ENCODE measurements at places on chromosomes 6 and 20.

GRCh38 chr6:136790411-136791295, 1.6 kb downstream of the MAP3K5 start:
- no peak for DNase-seq

DNA sequence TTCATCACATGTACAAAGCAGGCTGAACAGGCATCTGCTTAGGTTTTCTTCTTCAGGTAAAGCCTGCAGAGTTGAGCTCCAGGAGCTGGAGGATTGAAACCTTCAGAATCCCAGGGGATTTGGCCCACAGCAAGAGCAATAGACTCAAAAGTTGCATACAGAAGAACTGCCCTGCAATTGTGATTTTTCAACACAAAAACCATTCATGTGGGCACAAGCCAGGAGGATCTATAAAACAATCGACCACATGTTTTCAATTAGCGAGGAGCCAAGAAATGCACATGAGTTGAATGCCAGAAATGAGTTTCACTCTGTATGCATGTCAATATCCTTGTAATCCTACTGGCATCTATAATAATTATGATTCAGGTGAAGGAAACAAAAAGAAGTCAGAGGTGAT, 576.4 kb downstream of the HDGFL1 start:
- DNase-seq = no peak

DNA sequence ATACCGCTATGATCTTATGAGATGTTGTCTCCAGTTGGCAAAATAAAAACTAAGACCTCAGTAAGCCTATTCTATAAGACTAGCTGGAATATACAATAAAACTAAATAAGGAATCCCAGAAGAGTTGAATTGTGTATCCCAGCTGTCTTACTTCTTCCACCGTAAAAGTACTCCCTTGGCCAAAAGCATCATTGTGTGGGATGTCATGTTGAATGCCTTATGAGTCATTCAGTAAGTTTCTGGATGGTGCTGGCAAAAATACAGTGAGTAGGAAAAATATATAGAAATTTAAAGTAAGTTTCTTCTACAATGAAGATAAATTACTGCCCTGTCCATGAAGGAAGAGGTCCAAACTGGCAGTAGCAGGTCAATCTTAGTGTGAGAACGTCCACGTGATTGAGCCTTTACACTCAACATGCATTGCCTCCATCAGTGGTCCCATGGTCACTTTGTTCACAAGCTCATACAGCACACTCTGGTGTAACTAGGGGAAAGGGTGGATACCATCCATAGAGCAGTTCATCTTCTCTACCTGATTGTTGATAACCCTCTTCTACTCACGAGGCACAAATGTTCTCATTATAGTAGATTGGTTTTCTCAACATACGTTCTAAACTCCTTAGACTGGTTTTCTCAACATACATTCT, 13.7 kb upstream of the ZNF318 start:
- DNase-seq = no peak

GRCh38 chr20:34022839-34023234, 29.1 kb downstream of the RALY start:
- no peak for DNase-seq

- no peak for DNase-seq
Observed at GRCh38 chr6:122871079-122871478, 82.0 kb downstream of the SMPDL3A start.

- DNase-seq = no peak
Observed at GRCh38 chr20:51199920-51200319, 177.0 kb upstream of the KCNG1 start.

DNA sequence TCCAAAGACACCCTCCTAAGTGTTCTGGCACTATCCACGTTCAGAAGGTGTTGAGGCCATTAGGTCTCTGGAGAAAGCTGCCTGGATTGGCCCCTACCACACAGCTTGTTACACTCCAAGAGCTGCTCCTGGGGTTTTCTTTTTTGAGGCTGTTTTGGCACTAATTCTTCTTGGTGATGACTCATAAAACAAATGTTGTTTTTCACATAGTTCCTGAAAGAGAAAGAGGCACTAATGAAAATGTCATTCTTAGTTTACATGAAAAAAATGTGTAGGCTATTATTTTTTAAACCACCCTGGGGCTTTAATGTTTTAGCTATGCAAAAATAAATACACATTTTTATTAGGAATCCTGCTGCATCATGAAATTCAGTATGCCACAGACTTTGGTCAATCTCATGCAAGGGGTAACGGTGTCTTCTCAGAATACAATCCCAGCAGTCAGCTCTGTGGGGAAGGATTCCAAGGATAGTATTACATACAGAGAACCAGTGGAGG, 38.1 kb downstream of the TBPL1 start:
- DNase-seq = no peak

GRCh38 chr20:46049190-46049589, 20.2 kb downstream of the SLC12A5 start:
- DNase-seq = no peak

- DNase-seq = no peak
Observed at GRCh38 chr20:60469829-60470228, 511.6 kb downstream of the CDH26 start.

DNA sequence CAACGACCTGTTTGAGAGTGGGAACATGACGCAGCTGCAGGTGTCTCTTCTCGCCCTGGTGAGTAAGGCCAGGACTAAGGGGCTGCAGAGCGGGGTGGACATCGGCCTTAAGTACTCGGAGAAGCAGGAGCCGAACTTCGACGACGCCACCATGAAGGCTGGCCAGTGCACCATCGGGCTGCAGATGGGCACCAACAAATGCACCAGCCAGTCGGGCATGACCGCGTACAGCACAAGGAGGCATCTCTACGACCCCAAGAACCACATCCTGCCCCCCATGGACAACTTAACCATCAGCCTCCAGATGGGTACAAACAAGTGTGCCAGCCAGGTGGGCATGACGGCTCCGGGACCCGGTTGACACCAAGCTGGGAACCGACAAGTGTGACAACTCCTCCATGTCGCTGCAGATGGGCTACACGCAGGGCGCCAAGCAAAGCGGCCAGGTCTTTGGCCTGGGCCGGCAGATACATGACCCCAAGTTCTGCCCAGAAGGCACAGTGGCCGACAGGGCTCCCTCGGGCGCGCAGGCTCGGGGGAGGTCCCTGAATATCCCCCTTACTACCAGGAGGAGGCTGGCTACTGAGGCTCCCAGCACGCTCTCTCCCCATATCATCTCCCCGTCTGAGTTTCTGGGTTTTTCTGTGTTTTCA, 15.9 kb upstream of the AMD1 start:
- DNase-seq = no peak

Data from activated CD8-positive, alpha-beta memory T cell treated with anti-CD3 and anti-CD28 coated beads for 4 hours (primary cell).